ENCODE measurements at places on chromosomes 4 and X.

DNA sequence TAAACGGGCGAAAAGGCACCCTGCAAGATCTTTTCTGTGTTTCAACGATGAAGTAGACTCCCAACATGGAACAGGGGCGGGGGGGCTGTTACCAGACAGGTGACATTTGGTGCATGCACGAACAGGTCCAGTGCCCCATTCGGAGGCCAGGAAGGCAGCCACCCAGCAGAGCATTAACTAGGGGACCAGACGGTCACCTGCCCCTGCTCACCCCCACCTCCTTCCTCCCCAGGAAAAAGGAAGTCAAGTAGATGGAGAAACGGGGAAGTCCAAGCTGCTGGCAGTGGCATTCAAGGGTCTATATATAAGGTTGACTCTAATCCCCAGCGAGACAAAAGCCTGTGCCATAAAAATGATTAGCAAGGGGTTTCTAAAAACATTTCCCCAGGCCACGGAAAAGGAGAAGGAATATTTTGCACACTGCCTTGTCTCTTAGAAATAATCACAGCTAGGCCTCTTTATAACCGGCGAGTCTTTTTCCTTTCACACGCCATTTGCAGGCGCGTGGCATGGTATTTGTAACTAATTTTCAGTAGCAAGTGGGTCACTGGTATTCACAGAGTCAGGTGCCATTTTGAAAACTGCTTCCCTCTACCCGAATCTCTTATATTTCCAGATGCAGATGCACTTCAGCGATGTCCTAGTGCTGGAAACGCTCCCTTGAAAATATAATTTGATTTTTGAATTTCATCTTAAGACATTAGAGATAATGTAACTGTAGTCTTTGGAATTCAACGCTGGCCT is 1.2 kb upstream of the TMSB4X start:
- peak; percentile 63 for DNase-seq

DNA sequence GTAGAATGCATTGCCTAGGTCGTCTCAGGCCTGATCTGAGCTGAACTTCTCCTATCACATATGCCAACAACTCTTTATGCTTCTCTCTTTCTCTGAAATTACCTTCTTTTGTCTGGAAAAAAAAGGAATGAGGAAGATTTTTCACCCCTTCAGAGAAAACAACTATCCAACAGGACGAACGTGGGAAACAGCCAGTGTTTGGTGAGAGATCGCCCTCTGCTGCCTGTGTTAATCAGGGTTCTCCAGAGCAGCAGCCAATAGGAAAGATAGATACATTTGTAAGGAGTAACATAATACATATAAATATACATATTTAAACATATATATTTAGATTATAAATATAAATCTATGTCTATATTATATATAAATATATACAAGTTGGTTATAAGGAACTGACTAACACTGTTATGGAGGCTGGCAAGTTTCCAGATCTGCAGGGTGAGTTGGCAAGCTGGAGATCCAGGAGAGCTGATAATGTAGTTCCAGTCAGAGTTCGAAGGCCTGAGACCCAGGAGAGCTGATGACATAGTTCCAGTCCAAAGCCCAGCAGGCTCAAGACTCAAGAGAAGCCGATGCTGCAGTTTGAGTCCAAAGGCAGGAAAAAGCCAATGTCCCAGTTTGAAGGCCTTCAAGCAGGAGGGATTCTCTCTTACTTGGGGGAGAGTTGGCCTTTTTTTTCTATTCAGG is 13.3 kb downstream of the CETN2 start:
- no peak for DNase-seq

- no peak for DNase-seq
Observed at GRCh38 chr4:15870079-15870478, 68.5 kb downstream of the FGFBP1 start.

DNA sequence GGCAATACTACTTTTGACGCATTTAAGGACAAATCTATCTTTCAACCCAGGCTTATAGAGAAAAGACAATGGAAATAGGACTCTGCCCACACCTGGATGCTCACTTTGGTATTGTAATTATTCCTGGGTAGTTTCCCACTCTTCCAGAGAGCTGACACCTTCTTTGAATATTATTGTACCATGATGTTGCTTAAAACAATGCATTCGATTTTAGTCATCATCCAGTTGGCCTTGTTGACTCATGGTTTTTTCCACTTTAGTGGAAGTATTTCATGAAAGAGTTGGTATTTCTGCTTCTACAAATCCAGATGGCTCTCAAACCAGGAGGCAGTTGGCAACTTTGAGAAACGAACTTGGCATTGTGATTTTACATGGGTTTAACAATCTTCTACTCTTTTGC is 124.2 kb downstream of the ENOX2 start:
- no peak for DNase-seq

GRCh38 chrX:110561034-110561433 is 202.4 kb downstream of the RTL9 start:
- no peak for DNase-seq

DNA sequence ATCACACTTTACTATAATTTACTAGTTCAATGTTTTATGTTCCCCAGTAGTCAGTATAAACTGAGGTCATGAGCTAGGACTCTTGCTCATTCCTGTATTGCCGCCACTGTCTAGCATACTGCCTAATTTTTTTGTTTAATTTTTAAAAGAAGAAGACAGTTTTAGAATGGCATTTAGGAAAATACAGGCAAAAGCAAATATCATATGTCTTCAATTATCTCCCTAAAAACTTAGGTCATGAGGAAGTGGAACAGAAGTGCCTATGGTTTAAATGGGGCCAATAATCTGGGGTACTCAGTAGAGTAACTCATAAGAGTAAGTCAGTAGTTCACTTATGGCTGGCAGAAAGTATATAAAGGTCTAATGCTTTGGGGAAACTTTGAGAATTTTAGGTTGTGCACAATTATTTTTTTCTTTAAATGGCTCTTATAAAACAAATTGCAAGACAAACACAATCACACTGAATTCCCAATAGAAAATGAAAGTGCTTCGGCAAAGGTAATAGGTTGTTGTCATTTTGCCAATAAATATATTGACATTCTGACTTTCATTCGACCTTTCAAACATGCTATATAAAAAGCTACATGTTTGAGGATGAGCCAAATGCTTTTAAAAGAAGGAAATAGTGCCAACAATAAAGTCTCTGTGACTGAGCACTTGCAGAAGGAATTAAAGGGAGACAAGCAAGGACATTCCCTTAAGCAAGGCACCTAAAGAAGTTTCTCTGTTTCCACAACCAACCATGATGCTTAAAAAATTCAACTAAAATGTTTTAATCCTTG is 390.1 kb downstream of the PDGFC start:
- DNase-seq: no peak

GRCh38 chr4:153798901-153799693 is 10.2 kb upstream of the SFRP2 start:
- DNase-seq: no peak

GRCh38 chr4:104138116-104138515 is 356.6 kb downstream of the CXXC4 start:
- no peak for DNase-seq

DNA sequence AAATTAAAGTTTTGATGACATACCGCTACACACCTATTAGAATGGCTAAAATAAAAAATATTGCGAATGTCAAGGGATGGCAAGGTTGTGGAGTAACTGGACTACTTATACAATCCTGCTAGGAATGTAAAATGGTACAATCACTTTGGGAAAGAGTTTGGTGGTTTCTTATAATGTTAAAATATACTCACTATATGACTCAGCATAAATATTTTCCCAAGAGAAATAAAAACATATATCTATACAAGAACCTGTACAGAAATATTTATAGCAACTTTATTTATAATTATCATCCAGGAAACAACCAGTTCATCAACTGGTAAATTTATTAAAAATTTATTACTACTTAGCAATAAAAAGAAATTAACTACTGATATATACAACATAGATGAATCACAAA is 89.7 kb downstream of the SLC10A7 start:
- no peak for DNase-seq

DNA sequence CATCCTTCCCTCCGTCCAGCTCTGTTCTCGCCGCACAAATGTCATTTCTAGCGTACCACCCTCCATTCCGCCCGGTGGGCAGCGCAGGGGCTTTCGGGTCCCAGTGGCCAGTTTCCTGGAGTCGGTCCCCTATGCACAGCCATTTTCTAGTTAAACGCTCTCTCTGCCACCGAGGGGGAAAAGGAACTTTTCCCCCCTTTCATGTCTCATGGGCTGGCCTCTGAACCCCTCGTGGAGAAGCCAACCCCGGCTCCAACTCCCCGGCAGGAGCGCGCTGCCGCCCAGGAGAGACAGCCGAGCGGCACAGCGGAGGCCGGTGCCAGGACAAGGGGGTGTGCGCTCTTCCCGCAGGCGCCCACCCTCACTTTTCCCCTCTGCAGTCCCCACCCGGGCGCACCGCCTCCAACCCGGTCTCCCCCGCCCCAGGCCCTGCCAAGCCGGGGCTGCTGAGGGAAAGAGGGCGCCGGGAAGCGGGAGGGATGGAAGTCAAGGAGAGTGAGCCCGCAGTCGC is 662 bp downstream of the APBB2 start:
- DNase-seq: no peak

GRCh38 chr4:128796934-128797333 is 12.6 kb upstream of the JADE1 start:
- DNase-seq: no peak

DNA sequence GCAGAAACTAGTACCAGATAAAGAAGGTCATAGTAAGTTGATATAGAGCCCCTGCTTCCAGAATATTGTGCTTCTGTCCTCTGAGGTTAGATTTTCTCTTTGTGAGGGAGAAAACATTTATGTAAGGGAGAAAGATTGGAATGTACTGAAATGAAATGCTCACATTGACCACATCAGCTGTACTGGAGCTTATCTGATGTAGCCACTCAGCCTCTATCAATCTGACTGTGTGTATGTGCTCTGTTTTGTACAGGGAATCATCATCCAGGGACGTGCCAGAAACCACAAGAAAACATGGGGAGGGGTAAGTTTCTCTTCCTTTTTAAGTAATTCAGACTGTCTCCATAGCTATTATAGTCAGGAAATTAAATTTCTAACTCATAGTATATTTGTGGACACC is 56.8 kb downstream of the PRRG1 start:
- DNase-seq: no peak

GRCh38 chr4:90099812-90100211 is 27.4 kb upstream of the CCSER1 start:
- peak; percentile 27 for DNase-seq

GRCh38 chrX:31706466-31706865 is 634.6 kb upstream of the FTHL17 start:
- no peak for DNase-seq
